ENCODE measurements at places on chromosomes 16 and 17. TPM values are rescaled to one million over a fixed set of nuclear protein-coding genes. Genes with fewer than 3 reads are reported as not detected.

CD300E gene
- 0.83 TPM for total RNA-seq

SALL1 gene
- total RNA-seq = not detected

SPNS2 gene
- 18.2 TPM for total RNA-seq

DNA sequence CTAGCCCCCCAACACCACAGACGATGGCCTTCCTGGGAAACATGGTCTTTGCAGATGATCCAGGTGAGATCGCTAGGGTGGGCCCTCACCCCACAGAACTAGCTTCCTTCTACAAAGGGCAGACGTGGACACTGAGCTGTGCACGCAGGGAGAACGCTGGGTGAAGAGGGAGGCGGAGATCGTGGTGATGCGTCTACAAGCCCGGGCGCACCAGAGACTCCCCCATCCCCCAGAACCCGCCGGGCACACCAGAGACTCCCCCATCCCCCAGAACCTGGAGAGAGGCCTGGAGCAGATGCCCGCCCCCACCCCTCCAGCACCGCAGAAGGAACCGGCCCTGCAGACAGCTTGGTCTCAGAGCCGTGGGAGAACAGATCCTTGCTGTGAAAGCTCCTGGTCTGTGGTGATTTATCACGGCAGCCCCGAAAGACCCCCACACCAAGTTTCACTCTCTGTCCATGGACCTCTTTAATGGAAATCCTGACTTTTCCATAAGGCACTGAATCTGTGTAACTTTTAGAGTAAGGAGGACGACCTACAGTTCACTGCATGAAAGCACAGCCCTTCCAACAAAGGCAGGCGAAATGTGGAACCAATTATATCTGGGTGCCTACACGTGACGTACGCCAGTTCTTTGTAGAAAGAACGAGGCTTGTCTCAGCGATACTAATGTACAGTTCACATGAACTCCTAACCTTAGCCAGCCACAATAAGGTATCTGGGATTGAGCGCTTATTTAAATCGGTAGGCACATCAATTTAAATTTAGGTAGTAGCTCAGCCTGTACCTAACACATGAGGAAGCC lies 88.5 kb downstream of the ANKRD11 start:
- no peak for DNase-seq

- DNase-seq = no peak
These were observed 5.7 kb downstream of the KCNJ16 start for GRCh38 chr17:70080541-70081347.

DNA sequence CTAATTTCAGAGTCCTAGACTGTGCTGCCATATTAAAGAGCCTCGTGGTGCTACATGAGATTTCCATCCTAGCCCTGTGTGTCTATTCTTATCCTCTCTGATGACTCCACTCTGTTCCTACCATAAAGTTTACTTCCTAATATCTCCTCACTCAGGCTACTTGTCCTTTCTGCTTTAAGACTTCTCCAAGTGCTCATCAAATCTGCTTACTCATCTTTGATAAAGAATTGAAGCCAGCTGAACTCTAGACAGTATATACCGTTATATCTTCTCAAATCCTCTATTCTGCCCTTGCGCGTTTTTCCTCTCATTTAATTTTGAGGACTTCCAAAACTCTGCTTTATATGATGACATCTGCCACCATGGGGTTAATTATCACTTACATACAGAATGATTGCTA lies 539.5 kb downstream of the HAPSTR1 start:
- no peak for DNase-seq

GRCh38 chr16:80260906-80261311 lies 279.9 kb upstream of the DYNLRB2 start:
- DNase-seq = no peak

GRCh38 chr16:71289732-71290062 lies 495 bp upstream of the CMTR2 start:
- DNase-seq = no peak

- DNase-seq = no peak
These were observed 107.3 kb downstream of the SDK2 start for GRCh38 chr17:73536700-73537605.

- DNase-seq = no peak
These were observed 9.7 kb downstream of the FKBP10 start for GRCh38 chr17:41822216-41823140.

DNA sequence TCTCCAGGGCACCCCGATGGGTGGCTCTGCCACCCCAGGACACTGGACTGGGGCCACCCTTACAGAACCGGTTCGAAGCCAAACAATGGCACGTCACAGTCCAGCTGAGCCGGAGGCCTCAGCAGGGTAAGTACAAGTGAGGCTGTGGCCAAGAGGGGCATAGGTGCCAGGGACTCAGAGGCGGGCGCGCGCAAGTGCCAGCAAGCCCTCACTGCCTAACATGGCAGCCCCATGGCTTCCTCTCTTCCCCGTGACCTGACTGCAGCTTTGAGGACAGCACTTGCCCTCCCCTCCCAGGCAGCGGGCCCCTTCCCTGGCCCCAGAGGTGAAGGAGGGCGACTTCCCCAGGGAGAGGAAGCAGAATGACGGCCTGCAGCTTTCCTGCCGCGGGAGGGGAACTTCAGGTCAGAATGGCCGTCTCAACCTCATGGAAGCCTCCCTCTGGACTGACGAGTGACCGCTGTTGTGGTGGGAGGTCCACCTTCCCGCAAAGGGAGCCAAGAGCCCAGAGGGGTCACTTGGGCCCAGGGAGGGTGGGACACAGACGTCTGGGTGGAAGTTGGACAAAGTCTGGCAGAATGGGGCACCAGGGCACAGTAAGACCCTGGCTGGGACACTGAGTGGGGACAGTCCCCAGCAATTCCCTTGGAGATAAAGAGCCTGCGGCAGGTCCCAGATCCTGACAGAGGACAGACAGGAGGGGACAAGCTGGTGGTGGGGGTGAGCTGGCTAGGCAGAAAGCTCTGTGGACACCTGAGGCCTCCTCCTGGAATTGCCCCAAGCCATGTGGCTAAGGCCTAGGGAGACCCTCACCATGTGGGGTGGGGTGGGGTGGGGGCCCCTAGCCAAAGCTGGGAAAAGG lies 52.1 kb upstream of the TOB1 start:
- no peak for DNase-seq

GRCh38 chr17:46011711-46012505 lies 12.9 kb downstream of the STH start:
- DNase-seq = no peak
